ENCODE measurements at places on chromosomes 7 and 10. TPM values are rescaled to one million over a fixed set of nuclear protein-coding genes. Genes with fewer than 3 reads are reported as not detected.

MMRN2 gene
- total RNA-seq: 0.40 TPM

SPDYE8 gene
- not detected for total RNA-seq

WNT8B gene
- not detected for total RNA-seq

WEE2 gene
- total RNA-seq: not detected

FAM237B gene
- 0.10 TPM for total RNA-seq

CDHR1 gene
- total RNA-seq: 0.07 TPM
